ENCODE measurements at places on chromosomes 2 and 18.

- no peak for DNase-seq
These were observed 245.1 kb downstream of the LRRTM1 start for GRCh38 chr2:80059447-80059846.

- no peak for DNase-seq
These were observed 53.4 kb downstream of the SCN1A start for GRCh38 chr2:166074430-166074829.

DNA sequence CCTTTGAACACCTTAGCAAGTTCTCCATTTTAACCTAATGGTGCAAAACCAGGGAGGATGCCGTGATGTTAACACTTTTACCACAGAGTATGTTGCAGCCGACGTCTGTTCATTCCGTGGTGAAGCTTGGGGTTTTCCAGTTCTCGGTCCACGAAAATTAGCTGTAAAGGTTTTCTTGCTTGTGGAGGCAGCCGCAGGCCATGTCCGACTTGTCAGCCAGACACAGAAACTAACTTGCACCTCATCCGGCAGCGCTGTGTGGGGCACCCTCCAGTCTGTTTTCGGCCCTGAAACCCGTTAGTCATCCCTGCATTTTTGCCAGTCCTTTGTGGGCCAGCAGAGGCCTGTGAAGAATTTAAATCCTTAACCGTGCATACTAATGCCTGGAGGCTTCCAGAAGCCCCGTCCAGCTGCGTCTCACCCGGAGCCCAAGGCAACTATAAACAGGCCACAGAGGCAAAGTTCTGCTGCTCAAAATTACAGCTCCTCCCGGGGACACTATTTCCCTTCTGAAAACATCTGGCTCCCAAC, 70.6 kb downstream of the SH3YL1 start:
- no peak for DNase-seq

DNA sequence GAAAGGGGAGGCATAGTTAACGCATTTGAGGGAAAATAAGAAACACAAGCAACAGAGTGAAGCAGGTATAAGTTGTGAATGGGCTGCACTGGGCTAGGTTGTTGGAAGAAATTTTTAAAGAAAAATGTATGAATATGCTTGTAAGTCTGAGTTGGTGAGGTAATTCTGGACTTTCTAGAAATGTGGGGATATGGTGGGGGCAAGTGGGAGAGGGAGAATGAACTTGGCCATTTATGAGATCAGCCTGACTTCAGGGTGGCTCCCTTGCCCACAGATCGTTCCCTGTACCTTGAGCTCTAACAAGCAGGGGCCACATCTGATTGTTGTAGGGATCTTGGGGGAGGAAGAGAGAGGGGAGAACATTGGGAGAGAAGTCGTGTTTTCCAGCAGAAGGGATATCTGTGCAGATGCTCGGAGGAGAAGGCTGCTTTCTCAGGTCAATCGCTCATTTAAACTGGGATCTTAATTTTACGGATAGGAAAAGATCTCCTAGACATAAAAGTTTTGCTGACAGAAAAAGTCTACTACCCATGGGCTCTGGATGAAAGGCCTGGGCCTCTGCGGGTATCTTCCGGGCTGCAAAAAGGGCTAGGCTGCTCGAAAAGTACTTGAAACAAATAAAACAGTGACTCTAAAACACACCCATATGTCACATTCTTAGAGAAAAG, 42.5 kb upstream of the FZD5 start:
- no peak for DNase-seq

DNA sequence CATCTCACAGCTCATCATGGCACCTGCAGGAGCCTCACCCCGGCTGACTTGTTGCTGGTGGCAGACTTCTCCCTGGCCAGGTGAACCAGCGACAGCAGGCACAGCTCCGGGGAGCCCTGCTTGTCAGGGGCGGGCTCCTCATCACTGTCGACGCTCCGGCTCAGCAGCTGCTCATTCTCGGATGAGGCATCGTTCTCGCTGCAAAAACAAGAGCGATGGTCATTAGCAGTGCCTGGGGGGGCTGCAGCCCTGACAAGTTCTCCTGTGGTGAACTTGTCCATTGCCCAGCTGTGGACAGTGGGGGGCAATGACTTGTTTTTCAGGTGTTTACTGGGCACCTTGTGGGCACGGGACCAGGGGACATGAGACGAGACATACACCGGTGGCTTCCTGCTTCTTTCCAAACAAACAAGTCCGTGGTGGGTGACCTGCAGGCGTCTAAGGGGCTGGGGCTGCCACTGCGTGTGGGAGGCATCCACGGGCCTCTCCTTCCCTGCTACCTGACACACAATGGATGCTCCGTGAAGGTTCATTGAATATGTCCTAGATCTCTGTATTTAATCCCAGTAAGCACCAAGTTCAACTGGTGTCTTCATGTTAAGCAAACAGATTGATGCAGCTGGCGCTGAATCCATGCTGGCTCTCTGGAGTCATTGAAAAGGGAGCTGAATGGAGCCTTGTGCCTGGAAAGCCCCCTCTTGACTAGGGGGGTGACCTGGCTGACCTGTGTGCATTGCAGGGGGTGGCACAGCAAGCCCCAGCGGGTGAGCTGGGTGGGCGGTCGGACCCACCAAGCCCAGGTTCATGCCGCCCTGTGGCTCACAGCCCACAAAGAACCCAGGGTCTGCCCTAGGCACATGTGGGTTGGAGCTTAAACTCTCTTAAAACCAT, 81.0 kb downstream of the EDAR start:
- no peak for DNase-seq

GRCh38 chr2:104860451-104860790, 6.5 kb downstream of the POU3F3 start:
- DNase-seq = no peak

- DNase-seq = no peak
These were observed 134.6 kb downstream of the CYP26B1 start for GRCh38 chr2:72012886-72013574.

- DNase-seq = no peak
These were observed 34.3 kb upstream of the C18orf32 start for GRCh38 chr18:49521216-49521835.

GRCh38 chr2:105187531-105187930, 54.0 kb upstream of the GPR45 start:
- DNase-seq = no peak

DNA sequence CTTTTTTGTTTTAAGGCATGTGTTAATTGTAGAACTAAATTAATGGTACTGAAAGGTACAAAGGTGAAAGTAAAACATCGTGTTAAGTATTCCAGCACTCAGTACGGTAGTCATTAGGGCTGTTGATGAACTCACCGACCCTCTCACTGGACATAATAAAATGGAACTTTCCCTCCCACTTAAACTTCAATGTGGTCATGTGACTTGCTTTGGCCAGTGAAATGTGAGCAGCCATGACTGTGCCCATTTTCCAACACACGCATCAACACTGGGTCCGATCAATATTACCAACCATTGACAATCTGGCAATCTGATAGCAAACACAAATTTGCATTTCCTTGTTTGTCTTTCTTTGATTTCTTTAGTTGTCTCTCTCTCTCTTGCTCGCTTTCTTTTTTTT, 125.1 kb downstream of the SPP2 start:
- no peak for DNase-seq

DNA sequence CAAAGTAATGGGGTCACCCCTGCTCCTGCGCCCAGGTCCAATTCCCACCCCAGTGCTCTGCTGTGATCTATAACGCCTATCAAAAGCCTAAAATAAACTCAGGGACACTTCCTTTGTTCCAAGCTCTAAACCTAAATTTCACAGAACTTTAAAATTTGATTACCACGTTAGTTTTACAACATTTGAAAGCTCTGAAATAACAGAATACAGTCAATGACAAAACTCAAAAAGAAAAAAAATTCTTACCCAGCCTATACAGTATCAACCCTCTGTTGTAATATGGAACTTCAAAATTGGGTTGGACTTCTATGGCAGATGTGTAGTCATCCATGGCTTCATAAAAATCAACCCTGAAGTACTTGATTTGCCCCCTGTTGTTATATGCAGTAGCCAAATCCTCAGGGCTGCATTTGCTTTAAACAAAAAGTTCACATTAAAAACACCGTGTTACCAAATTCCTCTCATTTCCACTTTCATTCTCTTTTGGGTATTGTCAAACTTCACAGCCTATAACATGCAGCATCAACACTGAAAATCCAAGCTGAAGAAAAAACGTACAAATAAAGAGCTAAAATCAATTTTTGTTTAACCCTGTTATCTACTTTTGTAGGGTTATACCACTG, 4.0 kb downstream of the TTC32 start:
- no peak for DNase-seq

DNA sequence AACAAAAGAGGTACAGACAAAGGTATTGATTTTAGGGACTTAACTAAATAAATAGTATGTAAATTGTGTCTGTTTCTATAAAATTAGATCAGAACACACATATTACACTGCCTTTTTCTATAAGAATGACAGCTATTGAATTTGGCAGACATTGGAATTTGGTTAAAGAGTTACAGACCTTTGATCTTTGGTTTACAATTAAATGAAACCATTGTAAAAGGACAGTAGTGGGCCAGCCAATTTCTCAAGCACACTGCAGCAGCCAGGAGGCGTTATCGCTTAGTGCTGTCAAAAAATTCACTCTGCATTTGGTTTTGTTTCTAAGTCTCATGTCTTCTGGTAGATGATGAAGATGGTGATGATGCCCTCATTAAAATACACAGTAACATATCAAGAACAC, 175.9 kb downstream of the NR4A2 start:
- no peak for DNase-seq

GRCh38 chr2:217065695-217066405, 206.0 kb upstream of the TNP1 start:
- DNase-seq = no peak

GRCh38 chr18:58105888-58106260, 61.8 kb downstream of the NEDD4L start:
- DNase-seq = no peak

- DNase-seq = no peak
These were observed 537.6 kb upstream of the SETBP1 start for GRCh38 chr18:44143072-44143471.

DNA sequence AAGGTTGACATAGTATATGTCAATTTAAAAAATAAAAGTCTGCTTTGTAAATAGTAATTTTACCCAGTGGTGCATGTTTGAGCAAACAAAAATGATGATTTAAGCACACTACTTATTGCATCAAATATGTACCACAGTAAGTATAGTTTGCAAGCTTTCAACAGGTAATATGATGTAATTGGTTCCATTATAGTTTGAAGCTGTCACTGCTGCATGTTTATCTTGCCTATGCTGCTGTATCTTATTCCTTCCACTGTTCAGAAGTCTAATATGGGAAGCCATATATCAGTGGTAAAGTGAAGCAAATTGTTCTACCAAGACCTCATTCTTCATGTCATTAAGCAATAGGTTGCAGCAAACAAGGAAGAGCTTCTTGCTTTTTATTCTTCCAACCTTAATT, 78.6 kb upstream of the CSRNP3 start:
- DNase-seq = no peak

DNA sequence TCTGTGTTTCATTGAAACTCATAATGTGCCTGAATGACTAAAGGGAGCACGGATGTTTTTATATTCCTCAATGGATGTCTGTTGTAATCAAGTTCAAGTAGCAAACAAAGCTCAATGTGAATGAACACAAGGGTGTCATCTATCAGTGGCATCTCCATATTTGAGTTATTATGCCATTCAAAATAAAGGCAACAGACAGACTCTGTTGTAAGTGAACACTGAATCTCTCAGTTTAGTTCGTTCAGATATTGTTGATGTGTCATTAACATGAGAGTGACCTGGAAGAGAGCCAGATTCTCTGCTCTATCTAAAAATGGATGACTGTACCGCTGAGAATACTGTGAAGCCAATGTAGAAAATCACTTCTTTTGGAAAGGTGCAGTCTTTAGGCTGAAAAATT, 118.7 kb downstream of the NUP35 start:
- DNase-seq = no peak

DNA sequence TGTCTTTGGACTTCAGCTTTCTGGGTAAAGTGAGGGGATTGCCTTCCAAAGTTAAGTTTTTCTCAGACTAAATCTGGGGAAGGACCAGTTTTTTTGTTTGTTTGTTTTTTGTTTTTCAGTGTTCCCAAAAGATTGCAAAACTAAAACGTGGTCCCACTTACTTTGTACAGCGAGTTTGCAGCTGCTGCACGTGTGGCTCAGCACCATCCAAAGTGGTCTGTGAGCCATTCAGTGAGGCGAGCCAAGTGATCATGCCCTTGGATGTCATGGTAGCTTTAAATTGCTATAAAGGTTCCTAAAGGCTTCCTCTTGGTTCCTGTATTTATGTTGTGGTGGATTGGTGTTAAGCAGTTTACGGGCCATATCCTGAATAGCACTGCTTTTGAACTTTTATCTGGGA, 23.0 kb downstream of the TET3 start:
- no peak for DNase-seq

DNA sequence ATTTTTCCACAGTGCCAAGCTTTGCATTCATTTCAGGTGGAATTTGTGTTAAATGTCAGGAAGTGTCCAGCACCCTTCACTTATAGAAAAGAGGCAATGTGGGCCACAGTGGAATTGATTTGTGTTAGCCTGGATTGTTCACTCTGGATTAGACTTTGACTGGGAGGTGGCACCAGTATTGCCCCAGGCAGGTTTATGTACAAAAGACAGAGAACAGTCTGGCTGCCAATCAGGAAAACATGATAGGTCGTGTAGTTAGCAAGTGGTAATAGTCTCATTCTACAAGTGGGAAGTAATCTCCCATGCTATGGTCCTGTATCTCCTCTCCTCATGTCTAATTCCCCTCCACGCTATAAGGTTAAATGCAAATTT, 45.6 kb downstream of the RAB27B start:
- no peak for DNase-seq

- DNase-seq = no peak
These were observed 65.0 kb downstream of the MAPRE2 start for GRCh38 chr18:35106013-35106844.

GRCh38 chr2:68885074-68885810, 14.0 kb upstream of the BMP10 start:
- no peak for DNase-seq

- peak; percentile 26 for DNase-seq
These were observed 5.9 kb downstream of the CTLA4 start for GRCh38 chr2:203873461-203873860.

- DNase-seq = no peak
These were observed 21.1 kb downstream of the NEURL3 start for GRCh38 chr2:96484091-96484490.

DNA sequence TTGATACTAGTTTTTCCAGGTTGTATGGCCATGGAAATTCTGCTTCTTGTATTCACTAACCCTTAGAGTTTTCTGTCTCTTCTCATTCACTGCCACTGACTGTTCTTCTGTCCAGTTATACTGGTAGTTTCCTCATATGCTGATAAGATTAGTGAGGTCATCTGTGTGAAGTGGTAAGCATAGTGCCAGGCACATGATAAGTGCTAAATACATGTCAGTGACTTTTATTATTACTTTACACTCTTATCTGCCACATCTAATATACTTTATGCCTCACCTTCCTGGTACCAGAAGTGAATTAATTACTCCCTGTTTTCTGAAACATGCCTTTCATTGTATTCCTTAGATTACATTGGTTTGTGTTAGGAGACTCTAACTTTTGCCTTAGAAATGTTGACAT, 91.3 kb downstream of the NBEAL1 start:
- no peak for DNase-seq

Data from CD4-positive, CD25-positive, alpha-beta regulatory T cell (primary cell).